BE2C (cell line): ENCODE measurements at places on chromosomes 5 and 9.

GRCh38 chr5:145028626-145029025 is 806.5 kb downstream of the PRELID2 start:
- DNase-seq: no peak

- DNase-seq: no peak
These were observed 104.5 kb upstream of the NUDT12 start for GRCh38 chr5:103667068-103667467.

GRCh38 chr9:87570000-87570908 is 72.6 kb downstream of the DAPK1 start:
- no peak for DNase-seq

DNA sequence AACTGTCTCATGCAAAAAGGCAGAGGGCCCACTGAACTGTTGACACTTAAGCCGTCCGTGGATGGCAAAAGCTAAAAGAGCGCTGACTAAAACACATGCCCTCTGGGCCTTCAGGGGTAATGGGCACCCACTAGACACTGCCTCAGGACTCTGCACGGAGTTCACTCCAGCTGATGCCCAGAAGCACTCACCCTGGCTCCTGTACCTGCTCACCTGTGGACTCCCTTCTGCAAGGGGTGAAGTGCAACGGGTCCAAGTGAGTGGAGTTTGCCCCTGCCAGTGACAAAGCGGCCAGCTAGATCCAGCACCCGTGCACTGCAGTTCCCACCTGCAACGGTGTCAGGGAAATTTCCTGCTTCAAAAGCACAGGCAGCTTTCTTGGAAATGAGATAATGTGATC is 50.2 kb downstream of the SLC1A1 start:
- DNase-seq: no peak

DNA sequence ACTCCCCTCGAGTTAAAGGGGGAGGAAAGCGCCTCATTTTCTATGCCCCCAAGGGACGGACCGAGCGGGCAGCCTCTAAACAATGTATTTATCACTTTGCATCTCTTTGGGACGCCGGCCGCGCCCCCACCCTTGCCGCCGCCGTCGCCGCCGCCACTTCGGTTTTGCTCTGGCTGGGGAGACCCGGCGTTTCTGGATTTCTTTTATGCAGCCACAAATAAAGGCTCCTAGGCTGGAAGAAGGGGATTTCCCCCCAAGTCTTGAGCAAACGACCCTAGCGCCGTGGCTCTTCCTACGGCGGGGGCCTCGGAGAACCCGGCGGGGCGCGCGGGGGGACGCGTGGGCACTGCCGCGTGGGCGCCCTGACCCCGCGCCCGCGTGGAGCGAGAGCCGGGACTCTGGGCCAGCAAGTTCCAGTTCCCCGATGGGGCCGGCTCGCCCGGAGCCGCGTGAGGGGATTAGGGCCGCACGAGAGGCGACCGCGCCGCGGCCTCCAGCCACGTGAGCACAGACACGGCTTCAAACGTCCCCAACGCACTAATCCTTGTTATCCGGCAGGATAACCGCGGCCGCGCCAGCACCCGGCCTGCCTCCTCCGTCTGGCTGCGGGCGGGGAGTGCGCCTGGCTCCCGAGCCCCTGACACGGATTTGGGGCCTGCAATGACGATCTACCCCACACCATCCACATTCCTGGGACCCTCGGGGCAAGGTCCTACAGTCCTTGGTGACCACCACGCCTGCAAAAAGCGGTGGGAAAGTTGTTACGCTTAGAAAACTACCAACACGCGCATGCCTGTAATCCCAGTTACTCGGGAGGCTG is 7.9 kb upstream of the NEUROG1 start:
- peak; percentile 28 for DNase-seq

- no peak for DNase-seq
These were observed 526.1 kb upstream of the CDH18 start for GRCh38 chr5:20514145-20514544.

- no peak for DNase-seq
These were observed 156.9 kb downstream of the PRELID2 start for GRCh38 chr5:145678255-145678654.

- no peak for DNase-seq
These were observed 116.0 kb downstream of the CRB2 start for GRCh38 chr9:123471843-123472570.

DNA sequence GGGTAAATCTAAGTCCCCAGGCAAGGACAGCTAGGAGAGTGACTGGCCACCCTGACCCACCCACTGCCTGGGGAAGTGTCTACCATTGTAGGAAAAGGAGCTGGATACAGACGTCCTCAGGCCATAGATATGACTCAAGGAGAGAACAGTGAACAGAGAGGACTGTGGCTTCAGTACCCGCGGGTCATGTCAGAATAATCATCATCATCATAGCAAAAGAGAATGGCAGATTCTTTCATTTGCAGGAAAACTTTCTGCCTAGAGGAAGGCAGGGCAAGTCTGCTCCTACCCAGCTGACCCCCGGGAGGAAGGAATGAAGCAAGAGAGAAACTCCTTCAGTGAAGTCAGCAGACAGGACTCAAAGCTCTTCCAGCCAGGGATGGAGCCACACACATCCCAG is 52.2 kb upstream of the UBTD2 start:
- DNase-seq: no peak

DNA sequence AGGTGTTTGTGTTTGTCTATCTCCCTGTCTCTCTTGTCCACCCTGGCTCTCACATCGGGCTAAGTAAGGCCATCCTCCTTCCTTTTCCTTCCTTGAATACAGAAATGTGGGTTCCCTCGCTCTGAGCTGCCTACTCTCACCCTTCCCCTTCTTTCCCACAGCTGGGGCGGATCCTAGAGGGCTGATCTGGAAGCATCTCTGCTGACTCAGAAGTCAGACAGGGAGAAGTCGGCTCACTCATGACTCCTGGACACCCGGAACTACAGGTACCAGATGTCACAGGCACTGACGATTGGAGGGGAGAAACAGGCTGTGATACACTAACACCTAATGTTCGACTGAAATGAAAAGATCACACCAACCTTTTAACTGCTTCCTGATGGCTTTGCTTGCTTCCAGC is 41.3 kb downstream of the PTPN3 start:
- no peak for DNase-seq

- DNase-seq: no peak
These were observed 17.6 kb downstream of the PSAT1 start for GRCh38 chr9:78314550-78314949.

DNA sequence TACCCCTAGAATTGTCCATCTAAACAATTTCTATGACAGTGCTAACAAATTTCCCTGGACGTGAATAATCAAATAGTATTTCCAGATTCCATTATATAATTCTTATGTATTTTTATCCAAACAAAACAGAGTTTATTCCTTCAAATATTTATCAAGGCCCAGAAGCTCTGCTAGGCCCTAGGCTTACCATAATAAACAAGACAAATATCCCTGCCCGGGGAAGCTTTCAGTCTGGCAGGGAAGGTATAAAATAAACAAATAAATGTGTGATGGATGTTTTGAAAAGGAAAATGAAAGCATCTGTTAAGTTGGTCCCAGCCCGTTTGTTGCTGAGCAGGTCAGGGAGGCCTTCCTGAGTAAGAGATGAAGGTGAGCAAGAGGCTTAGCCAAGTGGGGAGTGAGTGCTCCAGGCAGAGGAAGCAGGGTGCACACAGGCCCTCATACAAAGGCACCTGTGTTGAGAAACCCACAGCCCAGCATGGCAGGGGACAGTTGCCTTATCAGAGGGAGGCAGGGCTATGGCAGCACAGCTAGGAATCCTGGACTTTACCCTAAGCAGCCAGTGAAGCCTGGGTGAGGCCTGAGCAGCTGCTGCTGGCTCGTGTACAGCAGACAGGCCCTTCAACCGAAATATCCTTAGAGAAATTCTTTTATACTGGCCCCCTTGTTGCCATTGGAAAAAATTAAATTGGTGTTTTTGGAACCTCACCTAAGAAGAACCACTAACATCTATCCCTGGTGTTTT is 7.7 kb upstream of the SLC35D2 start:
- no peak for DNase-seq

DNA sequence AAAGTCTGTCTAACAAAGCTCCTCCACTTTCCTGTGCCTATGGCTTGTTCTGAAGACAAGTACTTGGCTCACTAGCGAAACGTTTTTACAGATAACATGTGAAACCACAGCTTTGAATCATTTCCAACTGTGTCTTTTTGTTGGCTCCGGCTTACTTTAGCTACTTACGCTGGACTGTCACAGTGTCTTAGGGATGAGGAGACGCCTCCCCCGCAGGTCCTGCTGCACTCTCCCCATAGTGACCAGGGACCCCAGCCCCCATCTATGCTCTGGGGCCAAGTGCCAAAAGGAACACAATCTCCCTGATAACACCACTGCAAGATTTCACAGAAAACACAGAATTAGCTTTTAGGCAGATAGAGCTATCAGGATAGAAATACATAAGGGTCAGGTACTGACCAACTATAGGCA is 219.1 kb downstream of the ADAMTS6 start:
- no peak for DNase-seq

DNA sequence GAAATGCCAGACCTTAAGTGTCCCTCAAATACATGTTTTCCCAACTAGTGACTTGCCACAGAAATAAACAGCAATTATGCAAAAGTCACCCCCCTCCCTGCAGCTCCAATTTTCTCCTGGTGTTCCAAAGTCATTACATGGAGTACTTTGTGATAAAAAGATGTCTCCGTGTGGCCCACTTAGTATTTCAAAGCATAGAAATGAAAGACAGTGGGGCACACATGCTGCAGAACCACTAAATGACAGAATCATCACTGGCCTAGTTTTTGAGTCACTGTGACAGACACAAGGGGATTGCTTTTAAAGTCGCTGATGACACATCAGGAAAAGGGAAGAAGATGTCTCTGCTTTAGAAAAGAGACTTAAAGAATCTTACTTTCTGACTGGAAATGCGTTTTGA is 323.4 kb downstream of the PSAT1 start:
- DNase-seq: no peak

- DNase-seq: no peak
These were observed 41.4 kb downstream of the PSMB7 start for GRCh38 chr9:124373851-124374250.

GRCh38 chr5:153827397-153827796 is 211.3 kb downstream of the FAM114A2 start:
- no peak for DNase-seq

DNA sequence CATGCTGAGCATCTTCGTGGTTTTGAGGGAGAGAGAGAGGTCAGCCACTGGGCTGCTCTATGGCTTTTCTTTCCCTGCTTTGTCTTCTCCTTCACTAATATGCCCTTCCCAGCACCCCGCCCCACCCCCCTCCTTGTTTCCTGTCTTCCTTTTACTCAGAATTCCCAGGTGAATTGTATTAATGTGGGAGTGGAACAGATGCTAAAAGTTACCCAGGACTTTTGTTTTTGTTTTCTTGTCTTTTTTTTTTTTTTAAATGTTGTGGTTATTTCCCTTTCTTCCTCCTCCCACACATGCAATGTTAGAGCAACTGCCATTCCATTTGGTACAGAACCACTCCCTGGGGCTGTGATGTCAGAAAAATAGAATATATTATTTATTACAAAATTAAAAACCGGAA is 442.7 kb upstream of the CD180 start:
- no peak for DNase-seq
